NCI-H2029 treated with DMSO at 0.1 percent for 48 hours (cell line): ENCODE measurements at places on chromosomes 7 and 10.

- DNase-seq: no peak
Observed at GRCh38 chr10:5683065-5683464, 1.6 kb upstream of the TASOR2 start.

DNA sequence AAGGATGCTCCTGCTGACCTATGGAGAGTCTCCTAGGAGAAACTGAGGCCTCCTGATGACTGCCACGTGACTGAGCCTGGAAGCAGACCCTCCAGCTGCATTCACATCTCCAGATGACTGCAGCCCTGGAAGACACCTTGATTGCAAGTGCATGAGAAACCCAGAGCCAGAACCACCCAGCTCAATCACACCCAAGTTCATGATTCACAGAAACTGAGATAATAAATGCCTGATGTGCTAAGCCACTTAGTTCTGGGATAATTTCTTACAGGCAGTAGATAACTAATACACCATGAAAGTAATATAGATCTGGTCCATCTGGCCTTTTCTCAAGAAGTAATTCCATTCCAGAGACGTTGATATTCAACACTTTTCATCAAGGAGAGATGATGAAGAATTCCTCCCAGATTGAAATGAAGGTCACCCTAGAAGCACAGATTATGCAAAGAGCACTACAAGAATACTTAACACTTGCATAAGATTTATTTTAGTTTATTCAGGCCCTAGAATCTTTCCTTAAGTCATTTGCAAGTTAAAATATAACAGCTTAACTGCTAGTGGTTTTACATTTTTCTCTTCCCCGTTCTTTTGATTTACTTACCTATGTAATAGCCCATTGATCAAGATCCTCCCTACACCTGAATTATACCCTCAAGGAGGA is 208.2 kb upstream of the INHBA start:
- DNase-seq: no peak

DNA sequence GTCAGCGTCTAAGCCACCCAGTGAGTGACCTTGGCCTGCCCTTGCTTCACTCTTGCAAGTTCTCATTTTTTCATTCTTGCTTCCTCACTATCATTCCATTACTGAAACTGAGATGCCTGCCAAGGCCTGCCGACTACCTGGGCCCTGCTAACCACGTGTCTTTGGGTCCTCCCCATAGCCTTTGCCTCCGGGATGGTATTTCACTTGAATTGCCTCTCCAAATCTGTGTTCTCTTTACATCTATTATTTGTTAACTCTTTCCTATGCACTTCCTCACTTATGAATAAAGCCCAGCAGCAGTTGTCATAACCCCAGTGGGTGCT is 234.6 kb downstream of the SNX10 start:
- DNase-seq: no peak

GRCh38 chr7:117386110-117386706 is 41.1 kb downstream of the ASZ1 start:
- no peak for DNase-seq

- DNase-seq: peak; percentile 19
Observed at GRCh38 chr10:96830511-96831199, 1.4 kb upstream of the LCOR start.

- DNase-seq: no peak
Observed at GRCh38 chr7:77216181-77216845, 16.7 kb upstream of the FGL2 start.

DNA sequence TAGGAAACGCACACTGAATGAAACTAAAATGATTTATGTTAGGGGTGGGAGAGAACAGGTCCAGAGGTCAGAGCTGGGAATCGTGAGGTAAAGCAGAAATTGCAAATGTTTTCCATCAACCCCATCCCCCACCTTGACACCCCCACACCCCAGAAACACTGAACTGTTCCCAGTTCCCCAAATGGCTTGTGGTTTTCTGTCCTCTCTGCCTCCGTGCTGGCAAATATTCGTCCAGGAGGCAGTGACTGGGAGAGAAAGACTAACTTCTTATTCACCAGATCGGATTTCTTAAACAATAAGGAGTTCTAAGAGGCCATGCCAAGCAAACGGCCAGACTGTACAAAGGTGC is 730 bp upstream of the RASSF4 start:
- DNase-seq: no peak

- DNase-seq: no peak
Observed at GRCh38 chr10:98472196-98472595, 25.5 kb upstream of the HPS1 start.

DNA sequence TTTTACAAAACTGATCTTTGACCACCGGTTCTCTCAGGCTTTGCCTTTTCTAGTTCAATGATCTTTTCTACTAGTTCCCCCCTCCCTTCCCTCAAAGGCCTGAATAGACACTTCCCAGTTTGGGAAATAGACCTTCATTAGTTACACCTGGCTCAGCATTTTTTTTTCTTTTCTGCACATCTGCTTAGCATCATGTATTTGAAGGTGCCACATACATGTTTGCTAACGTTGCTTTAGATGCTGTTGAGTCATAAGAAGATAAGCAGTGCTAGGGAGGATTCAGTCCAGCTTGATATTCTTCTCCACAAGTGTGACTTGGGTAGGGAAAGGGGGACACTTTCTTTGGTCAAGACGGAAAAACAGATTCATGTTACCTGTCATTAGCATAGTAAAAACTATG is 78.3 kb downstream of the BICC1 start:
- DNase-seq: no peak

DNA sequence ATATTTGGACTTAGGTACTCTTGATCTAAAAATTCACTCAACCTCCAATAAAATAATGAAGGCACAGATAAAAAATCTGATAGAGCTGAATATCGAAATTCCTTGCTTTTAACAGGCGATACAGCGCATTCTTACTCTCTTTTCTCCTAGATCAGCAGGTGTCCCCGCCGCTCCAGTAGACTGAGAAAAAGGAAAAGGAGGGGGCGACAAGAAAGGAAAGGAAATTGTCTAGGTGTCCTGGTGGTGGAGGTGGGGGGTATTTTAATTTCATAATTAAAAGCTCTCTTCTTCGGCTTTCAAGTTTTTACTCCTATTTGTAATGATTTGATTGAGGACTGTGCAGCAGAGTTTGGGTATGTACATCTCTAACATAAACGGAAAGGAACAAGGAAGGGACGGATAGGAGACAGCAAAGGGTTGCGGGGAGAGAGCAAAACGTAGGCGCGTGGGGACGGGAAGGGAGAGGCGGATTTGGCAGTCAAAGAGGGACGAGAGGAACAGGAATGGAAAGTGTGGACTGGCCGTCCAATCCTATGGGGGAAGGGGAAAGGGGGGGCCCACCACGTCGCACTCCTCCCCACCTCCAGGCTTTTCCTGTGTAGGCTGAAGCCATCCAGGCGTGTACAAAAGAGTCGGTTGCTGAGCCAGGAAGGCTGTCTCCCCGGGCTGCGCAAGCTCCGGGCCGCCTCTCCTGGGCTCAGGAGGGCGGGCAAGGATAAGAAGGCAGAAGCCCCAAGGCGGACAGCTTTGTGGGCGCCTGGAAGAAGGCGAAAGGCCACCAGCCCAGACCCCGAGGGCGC is 875 bp upstream of the HECTD2 start:
- DNase-seq: peak; percentile 58

- no peak for DNase-seq
Observed at GRCh38 chr10:113689057-113689456, 9.3 kb downstream of the CASP7 start.

- DNase-seq: no peak
Observed at GRCh38 chr7:11748884-11749283, 83.1 kb downstream of the THSD7A start.

DNA sequence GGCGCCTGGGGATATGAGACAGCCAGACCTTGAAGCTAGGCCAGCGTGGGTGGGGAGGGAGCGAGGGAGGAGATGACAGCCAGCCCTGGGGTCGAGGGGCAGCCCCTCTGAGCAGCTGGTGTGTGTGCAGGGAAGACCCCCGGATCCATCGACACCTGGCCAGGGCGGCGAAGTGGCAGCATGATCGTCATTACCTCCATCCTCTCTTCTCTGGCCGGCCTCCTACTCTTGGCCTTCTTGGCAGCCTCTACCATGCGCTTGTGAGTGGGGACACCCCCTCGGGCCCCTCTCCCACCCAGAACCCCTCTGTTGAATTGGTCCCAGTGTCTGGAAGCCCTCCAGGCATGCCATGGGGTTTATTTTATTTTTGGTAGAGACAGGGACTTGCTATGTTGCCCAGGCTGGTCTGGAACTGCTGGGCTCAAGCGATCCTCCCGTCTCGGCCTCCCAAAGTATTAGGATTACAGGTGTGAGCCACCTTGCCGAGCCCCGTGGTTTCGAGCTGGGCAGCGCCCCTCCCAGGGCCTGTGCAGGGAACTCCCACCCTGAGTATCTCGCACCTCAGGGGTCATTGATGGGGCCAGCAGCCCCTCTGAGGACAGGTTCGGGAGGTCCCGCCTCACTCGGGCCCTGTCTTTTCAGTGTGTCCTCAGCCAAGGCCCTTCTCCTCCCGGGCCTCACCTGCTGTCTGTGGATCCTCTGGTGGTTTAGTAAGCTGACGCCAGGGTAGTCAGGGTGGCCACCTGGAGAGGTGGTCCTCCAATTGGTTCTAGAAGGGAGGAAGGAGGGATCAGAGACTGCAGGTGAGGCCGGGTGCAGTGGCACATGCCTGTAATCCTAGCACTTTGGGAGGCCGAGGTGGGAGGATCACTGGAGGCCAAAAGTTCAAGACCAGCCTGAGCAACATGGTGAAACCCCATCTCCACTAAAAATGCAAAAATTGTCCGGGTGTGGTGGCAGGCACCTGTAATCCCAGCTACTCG is 3.8 kb downstream of the UPK3B start:
- no peak for DNase-seq

- DNase-seq: no peak
Observed at GRCh38 chr7:101465576-101466196, 103.0 kb downstream of the COL26A1 start.

DNA sequence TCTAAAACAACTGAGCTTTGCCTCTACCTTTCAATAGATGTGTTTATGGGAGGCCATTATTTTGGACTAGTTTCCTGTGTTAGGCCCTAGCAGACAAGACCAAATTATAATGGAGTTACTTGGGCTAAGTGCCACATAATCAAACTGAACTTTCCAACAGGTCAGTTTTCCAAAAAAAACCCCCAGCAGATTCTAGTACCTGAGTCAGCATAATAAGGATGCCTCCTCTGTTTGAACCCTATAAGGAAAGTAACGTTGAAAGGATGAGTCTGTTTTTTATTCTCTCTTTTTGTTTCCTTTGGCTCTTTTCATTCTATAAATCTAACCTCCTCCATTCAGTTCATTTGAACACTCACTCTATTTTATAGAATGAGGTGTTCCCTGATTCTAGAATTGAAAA is 148.1 kb upstream of the FAM3C start:
- DNase-seq: no peak

DNA sequence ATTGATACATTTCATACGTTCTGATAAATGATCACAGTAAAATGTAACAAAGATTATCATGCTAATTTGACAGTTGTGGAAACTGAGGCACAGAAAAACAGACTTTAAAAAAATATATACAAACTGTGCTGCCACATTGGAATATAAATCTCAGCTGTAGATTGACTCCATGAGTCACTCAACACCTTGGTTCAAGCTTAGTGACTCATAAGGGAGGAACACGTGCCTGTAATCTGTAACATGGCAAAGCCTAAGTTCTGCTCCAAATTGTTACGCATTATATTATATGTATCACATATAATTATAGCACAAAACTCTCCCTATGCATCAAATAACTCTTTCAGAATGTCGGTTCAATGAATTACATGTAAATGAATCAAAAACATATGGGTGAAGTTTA is 1047.5 kb downstream of the GATA3 start:
- DNase-seq: no peak

- DNase-seq: no peak
Observed at GRCh38 chr10:128612195-128612594, 486.0 kb upstream of the MKI67 start.

GRCh38 chr10:50540826-50541122 is 83.0 kb downstream of the SGMS1 start:
- DNase-seq: no peak

DNA sequence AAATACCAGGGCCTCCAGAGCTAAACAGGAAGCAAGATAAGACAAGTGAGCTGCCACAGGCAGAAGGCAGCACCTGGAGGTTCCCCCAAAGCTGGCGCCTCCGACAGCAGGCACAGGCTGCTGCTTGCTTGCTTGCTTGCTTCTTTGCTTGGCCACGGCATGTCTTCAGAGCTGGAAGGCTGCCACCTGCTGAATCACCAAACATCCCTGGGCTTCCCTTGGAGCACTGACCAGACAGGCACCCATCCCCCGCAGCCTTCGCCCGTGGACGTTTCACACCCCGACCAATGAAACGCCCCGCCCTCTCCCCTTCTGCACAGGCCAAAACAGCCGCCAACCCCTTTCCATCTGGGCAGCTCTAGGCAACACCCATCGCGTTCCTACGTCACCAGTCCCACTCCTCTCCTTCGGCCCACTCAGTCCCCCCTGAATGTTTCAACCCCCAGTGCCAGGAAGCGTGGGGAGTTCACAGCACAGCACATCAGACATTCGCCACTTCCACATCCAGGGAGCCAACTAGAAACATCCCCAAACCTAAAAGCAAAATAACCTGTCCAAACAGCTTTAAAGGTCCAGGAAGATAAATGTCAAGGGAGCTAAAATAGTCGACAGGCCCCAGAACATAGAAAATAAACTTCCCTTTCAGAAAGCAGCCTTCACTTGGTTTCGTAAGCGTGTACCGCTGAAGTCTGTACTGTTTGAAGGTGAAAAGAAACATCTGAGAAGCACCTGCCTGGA is 1.6 kb downstream of the SGMS1 start:
- DNase-seq: peak; percentile 13

- DNase-seq: no peak
Observed at GRCh38 chr7:149637911-149638565, 135.3 kb downstream of the ZNF467 start.

GRCh38 chr7:157558875-157559595 is 222.2 kb downstream of the DNAJB6 start:
- no peak for DNase-seq

DNA sequence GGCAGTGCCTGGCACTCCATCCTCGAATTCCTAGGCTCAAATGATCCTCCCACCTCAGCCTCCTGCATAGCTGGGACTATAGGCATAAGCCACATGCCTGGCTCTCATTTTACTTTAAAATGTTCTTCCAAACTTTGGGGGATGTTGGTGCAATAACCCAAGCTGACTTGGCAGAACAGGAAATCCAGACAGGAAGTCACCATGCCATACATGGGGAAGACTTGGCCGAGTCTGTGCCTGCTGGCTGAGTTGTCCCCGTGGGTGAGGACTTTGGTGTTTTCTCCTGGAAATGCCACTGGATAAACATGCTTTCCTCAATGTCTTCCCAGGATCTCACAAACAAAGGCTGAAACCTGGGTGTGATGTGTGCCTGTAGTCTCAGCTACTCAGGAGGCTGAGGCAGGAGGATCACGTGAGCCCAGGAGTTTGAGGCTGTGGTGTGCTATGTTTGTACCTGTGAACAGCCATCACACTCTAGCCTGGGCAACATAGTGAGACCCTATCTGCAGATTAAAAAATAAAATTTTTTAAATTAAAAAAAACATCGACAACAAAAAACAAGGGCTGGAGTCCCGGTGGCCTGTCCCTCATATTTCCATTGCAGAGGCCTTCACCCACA is 19.8 kb downstream of the HKDC1 start:
- no peak for DNase-seq

DNA sequence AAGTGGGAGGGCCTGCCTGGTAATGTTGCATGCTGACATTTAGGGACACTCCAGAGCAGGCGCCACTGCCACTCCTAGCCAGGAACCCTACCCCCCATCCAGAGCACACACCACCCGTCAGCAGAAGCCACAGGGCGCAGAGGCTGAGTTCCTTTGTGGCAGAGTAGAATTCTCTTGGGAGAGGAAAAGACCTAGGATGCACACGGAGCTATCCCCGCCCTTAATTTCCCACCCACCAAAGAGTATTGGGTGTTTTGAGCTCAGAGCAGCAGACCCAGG is 702 bp upstream of the INSYN2A start:
- no peak for DNase-seq
